ENCODE measurements at places on chromosomes 3 and 15.
A peak's percentile ranks its signal among the peaks of the same experiment; 100 is the strongest.

- no peak for DNase-seq
Observed at GRCh38 chr3:180698760-180699270, 19.5 kb upstream of the CCDC39 start.

DNA sequence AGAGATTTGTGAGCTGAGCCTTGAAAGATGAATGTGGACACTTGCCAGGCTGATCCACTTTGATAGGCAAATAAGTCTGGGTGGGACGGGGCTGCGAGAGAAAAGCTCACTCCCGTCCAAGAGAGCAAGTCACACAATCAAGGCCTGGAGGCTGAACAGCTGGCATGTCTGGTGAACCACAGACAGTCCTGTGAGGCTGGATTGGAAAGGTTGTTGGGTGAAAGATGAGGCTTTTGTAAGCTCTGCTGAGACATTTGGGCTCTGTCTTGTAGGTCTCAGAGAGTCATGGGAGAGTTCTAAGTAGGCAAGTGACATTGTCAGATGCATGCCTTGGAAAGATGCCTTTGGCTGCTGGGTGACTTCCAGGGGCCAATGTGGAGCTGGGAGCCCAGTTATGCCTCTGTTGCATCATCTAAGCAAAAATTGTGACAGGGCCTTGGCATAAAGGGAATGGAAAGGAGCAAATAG, 38.5 kb downstream of the RPLP1 start:
- DNase-seq = no peak

DNA sequence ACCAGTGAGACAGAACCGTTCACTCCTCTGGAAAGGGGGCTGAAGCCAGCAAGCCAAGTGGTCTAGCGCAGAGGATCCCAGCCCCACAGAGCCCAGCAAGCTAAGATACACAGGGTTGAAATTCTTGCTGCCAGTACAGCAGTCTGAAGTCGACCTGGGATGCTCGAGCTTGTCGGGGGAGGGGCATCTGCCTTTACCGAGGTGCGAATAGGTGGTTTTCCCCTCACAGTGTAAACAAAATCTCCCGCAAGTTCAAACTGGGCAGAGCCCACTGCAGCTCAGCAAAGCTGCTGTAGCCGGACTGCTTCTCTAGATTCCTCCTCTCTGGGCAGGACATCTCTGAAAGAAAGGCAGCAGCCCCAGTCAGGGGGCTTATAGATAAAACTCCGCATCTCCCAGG, 11.4 kb downstream of the CEP97 start:
- DNase-seq = no peak

DNA sequence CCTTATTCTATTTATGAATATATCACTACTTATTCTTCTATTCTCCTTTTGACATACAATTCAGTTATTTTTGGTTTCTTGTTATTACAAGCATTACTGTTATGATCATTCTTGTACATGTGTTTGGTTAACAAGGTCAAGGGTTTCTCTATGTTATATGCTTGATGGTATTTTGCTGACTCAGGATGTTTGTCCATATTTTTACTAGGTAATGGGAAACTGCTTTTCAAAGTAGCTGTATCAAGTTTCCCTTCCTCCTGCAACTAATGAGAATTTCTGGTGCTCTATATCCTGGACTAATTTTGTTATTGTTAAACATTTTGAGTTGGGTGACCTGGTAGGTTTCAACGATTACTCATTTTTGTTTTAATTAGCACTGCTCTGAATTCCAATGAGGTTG, 841.0 kb downstream of the OTOL1 start:
- DNase-seq = no peak

DNA sequence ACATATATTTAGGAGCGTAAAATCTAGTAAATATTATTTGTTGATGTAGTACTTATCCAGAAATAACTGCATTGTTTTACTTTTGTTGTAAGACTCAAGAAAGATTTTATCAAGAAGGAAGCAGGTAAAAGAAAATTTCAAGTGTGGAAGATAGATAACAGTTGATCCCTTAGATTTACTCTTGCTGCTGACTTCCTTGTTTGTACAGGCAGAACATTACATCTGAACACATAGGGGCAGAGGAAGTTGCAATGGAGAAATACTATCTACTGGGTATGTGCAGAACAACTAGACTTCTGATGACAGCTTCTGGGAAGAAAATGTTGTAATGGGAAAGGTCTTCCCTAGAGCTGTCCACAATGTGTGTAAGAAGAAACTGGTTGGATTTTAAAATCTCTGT, 350.6 kb downstream of the NLGN1 start:
- no peak for DNase-seq

- no peak for DNase-seq
Observed at GRCh38 chr3:116240261-116240660, 205.0 kb downstream of the LSAMP start.

- no peak for DNase-seq
Observed at GRCh38 chr3:4899710-4900109, 79.5 kb upstream of the BHLHE40 start.

DNA sequence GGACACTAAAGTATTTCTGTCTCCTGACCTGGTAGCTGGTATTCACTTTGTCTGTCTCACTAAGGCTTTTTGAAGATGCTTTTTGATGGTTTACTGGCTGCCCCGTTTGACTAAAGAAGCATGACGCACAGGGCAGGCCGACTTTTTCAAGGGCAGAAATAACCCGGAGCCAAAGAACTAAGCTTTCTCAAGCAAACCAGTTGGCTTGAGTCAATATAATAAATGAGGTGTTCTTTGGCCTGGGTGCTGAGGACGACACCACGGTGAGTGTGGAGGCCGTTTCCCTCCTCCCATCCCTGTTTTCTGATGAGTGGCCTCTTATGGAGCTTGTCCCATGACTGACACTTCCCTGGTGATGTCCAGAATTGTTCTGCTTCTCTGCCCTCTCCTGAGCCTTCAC, 220.9 kb downstream of the ITPR1 start:
- no peak for DNase-seq

DNA sequence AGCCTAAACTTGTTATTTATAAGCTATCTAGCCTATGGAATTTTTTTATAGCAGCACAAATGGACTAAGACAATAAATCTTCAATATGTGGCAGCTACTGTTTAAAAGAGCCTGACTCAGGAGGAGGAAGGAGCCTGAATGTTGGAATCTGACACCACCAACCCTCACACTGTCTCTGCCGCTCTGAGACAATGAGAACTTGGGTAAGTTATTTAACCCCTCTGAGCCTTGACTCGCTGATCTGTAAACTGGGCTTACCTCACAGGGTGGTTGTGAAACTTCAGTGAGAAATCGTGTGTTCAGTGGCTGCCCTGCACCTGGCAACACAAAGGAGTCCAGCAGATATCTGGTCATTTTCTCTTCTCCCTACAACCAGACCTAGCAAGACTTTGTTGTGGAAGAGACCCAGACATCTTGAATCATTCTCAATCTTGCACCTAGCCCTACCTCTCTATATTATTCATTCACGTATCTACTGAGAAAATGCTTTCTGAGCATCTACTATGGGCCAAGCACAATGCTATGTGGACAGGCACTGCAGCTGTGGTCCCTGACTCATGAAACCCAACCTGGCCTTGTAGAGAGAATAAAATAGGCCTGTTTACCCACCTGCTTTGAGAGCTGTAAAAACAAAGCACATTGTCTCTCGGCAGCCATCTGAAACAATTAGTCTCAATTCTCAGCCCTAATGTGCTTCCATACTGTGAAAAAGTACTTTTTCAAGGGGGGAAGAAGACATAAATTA, 81.9 kb upstream of the SLC25A36 start:
- DNase-seq = no peak

GRCh38 chr15:26126819-26127387, 263.8 kb upstream of the ATP10A start:
- DNase-seq = no peak

- peak; percentile 49 for DNase-seq
Observed at GRCh38 chr3:38651153-38651789, 1.8 kb upstream of the SCN5A start.

DNA sequence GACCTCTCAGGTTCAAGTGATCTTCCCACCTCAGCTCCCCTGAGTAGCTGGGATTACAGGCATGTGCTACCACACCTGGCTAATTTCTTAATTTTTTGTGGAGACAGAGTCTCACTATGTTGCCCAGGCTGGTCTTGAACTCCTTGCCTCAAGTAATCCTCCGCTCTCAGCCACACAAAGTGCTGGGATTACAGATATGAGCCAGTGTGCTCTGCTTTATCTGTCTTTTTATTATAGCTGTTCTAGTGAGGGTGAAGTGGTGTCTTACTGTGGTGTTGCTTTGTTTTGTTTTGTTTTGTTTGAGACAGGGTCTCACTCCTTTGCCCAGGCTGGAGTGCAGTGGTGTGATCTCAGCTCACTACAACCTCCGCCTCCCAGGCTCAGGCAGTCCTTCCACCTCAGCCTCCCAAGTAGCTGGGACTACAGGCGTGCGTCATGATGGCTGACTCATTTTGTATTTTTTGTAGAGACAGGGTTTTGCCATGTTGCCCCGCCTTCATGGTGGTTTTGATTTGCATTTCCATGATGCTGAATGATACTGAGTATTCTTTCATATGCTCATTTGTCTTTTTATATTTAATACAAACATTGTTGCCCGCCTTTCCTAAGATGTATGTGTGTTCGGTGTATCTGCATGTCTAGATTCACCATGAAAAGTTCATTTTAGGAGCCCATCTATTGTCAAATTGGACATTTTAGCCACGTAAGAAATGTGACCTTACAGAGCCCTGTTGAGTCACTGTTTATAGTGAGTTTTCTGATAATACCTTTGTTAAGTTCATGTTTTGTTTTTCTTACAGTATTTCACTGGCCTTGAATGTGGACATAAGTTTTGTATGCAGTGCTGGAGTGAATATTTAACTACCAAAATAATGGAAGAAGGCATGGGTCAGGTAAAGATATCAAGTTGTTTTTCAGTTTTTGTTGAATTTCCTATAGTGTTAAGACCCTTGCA, 80.6 kb downstream of the ARIH1 start:
- DNase-seq = no peak

GRCh38 chr3:69560818-69561217, 174.9 kb upstream of the FRMD4B start:
- DNase-seq = no peak

GRCh38 chr15:90297021-90297420, 31.5 kb downstream of the NGRN start:
- DNase-seq = no peak

GRCh38 chr15:61092361-61093157, 136.5 kb downstream of the RORA start:
- no peak for DNase-seq

DNA sequence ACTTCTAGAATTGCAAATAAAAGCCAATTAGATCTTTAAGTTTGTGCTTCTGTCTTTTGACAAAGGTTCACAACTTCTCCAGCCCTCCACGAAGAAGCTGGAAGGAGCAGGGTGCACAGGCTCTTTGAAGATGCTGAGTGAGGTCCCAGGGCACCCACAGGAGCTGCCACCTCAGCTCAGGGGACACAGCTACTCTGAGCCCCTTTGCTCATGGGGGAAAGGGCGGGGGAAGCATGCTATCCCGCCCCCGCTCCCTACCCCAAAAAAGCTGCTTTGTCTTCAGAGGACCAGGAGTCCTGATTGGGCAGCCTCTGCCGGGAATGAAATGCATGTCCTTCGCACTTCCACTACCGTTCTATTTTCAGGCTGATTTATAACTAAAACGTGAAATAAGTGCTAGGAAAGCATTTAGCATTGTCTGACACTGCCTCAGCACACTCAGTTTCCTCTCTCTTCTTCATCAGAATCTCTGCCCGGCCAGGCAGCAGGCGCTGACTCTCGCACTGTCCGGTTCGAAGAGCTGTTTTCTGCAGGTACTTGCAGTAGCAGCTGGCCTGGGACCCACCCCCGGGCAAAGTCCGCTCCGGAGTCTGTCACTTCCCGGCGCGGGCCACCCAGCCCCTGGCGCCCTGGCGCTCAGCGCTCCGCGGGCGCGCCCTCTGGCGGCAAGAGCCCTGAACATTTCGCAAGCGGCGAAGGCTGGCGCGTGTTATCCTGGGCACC, 45.5 kb upstream of the KLHL25 start:
- peak; percentile 63 for DNase-seq

DNA sequence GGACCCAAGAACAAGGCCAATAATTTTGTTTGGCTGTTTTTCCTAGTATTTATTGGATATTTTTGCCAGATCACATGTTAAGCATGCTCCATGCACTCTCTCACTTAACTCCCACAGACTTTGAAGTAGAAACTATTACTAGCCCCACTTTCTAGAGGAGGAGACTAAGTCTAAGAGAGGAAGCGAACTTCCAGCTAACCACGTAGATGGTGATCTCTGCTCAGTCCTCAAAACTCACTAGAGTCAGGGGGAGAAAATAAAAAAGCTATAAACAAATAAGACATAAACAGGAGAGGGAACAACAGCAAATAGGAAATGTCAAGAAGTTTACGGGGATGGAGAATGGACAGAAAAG, 481.0 kb upstream of the PROK2 start:
- DNase-seq = no peak

GRCh38 chr15:53400986-53401385, 358.5 kb downstream of the WDR72 start:
- no peak for DNase-seq

GRCh38 chr3:138463724-138464490, 29.5 kb downstream of the ESYT3 start:
- DNase-seq = no peak

DNA sequence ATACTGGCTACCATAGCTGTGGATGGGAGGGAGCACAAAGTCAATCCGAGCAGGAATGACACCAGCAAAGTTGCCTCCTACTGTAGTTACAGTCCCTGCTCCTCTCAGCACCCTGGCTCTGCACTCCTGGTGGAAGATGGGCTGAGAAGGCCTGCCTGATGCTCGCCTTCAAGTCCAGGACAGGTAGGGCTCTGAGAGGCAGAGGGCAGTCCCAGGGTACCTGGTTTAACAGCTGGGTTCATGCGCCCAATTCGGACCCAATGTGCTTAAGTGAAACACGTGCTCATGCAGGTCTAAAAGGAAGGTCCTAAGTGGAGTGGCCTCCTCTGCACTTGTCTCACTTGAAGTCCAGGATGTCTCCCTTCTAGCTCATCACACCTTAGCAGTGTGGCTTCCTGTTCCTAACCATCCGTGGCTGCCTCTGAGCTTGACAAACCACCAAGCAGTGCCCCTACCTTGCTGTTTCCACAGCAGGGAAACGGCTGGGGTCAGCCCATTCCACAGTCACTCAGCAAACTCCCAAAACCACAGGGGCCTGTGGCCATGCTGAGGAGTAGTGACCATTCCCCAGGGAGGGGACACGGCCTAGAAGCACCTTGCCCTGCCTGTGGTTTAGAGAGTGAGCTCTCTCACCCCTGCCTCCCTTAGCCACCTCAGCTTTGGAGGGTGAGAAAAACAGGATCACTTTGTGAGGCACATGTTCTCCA, 3.9 kb upstream of the MUSTN1 start:
- peak; percentile 6 for DNase-seq

- no peak for DNase-seq
Observed at GRCh38 chr3:12948891-12949711, 107.7 kb upstream of the RPL32 start.

DNA sequence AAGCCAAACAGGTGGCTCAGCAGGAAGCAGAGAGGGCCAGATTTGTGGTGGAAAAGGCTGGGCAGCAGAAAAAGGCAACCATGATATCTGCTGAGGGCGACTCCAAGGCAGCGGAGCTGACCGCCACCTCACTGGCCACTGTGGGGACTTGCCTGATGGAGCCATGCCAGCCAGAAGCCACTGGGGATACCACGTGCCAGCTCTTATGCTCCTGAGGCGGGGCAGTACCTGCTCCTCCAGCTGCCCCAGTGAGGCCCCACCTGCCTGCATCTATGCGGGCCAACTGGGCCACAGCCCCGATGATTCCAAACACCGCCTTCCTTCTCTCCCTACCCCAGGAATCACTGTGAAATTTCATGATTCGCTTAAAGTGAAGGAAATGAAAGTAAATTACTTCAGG, 22.9 kb upstream of the ARIH1 start:
- DNase-seq = no peak

- no peak for DNase-seq
Observed at GRCh38 chr15:26449291-26449690, 323.6 kb downstream of the GABRB3 start.

- DNase-seq = no peak
Observed at GRCh38 chr15:91824256-91824655, 29.3 kb upstream of the SLCO3A1 start.
